Nephron progenitor cell (in vitro differentiated cells): ENCODE measurements at places on chromosomes 5 and 9.

- DNase-seq = no peak
- H3K4me3 ChIP-seq = no peak overlapping the region
- peak overlapping the region; percentile 13 for H3K27ac ChIP-seq
- H3K27me3 ChIP-seq = peaks cover 2% of the 10 kb centered on the region
Observed at GRCh38 chr9:36101916-36102741, 34.4 kb upstream of the GLIPR2 start.

- H3K36me3 ChIP-seq = peaks cover 62% of the 10 kb centered on the region
- no peak overlapping the region for H3K4me3 ChIP-seq
- H3K27me3 ChIP-seq = peaks cover 4% of the 10 kb centered on the region
- peak overlapping the region; percentile 39 for H3K27ac ChIP-seq
- H3K4me1 ChIP-seq = peaks cover 1% of the 10 kb centered on the region
- no peak for DNase-seq
Observed at GRCh38 chr5:140671472-140672125, 1.8 kb downstream of the DND1 start.

DNA sequence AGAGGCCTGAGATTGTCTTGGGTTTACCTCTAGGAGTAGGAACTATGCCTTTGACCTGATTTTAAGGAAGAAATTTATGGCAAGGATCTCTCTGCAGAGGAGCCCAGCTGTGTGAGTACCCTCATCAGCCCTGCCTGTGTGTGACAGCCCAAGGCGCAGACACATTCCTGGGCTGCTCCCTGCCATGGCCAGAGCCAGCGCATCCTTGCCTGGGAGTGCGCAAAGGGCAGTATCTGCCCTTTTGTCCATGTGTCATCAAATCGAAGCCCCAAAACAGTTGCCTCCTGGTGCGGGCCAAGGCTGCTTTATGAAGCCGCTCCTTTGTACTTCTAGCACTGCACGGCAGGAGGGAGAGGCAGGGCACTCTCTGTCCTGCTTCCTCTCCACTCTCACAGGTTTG is 51.9 kb downstream of the PRRT1B start:
- peaks cover 13% of the 10 kb centered on the region for H3K36me3 ChIP-seq
- H3K4me3 ChIP-seq = no peak overlapping the region
- H3K27me3 ChIP-seq = peaks cover 4% of the 10 kb centered on the region
- peaks cover 9% of the 10 kb centered on the region for H3K4me1 ChIP-seq
- H3K27ac ChIP-seq = no peak overlapping the region

- peaks cover 16% of the 10 kb centered on the region for H3K27me3 ChIP-seq
- no peak overlapping the region for H3K27ac ChIP-seq
- DNase-seq = no peak
- no peak overlapping the region for H3K4me3 ChIP-seq
Observed at GRCh38 chr9:70052768-70053167, 9.1 kb downstream of the MAMDC2 start.

- no peaks in the 10 kb centered on the region for H3K36me3 ChIP-seq
- peaks cover 4% of the 10 kb centered on the region for H3K27me3 ChIP-seq
- H3K4me1 ChIP-seq = no peaks in the 10 kb centered on the region
- H3K27ac ChIP-seq = no peak overlapping the region
- H3K4me3 ChIP-seq = no peak overlapping the region
Observed at GRCh38 chr5:30099634-30100033, 1093.9 kb upstream of the CDH6 start.

GRCh38 chr5:135136546-135136945 is 102.5 kb upstream of the PITX1 start:
- H3K4me3 ChIP-seq = no peak overlapping the region
- no peak for DNase-seq
- H3K27ac ChIP-seq = no peak overlapping the region
- H3K36me3 ChIP-seq = no peaks in the 10 kb centered on the region
- H3K27me3 ChIP-seq = peaks cover 21% of the 10 kb centered on the region

- no peaks in the 10 kb centered on the region for H3K27me3 ChIP-seq
- no peak overlapping the region for H3K27ac ChIP-seq
- H3K36me3 ChIP-seq = no peaks in the 10 kb centered on the region
- no peak for DNase-seq
- H3K4me3 ChIP-seq = no peak overlapping the region
- peaks cover 40% of the 10 kb centered on the region for H3K4me1 ChIP-seq
Observed at GRCh38 chr5:38105231-38105570, 153.2 kb upstream of the EGFLAM start.

GRCh38 chr5:138569782-138570181 is 5.4 kb downstream of the HSPA9 start:
- H3K36me3 ChIP-seq = peaks cover 83% of the 10 kb centered on the region
- no peak overlapping the region for H3K4me3 ChIP-seq
- no peak for DNase-seq
- no peaks in the 10 kb centered on the region for H3K27me3 ChIP-seq
- peaks cover 46% of the 10 kb centered on the region for H3K4me1 ChIP-seq
- peak overlapping the region; percentile 80 for H3K27ac ChIP-seq

- peaks cover 93% of the 10 kb centered on the region for H3K4me1 ChIP-seq
- peaks cover 4% of the 10 kb centered on the region for H3K27me3 ChIP-seq
- no peaks in the 10 kb centered on the region for H3K36me3 ChIP-seq
- peak overlapping the region; percentile 26 for H3K4me3 ChIP-seq
- DNase-seq = peak; percentile 67
- H3K27ac ChIP-seq = peak overlapping the region; percentile 98
Observed at GRCh38 chr9:129558551-129559505, 62.1 kb downstream of the C9orf50 start.

- H3K27ac ChIP-seq = no peak overlapping the region
- peaks cover 3% of the 10 kb centered on the region for H3K27me3 ChIP-seq
- H3K4me3 ChIP-seq = no peak overlapping the region
Observed at GRCh38 chr9:18666986-18667772, 193.2 kb downstream of the ADAMTSL1 start.

GRCh38 chr5:179605026-179605833 is 18.2 kb downstream of the HNRNPH1 start:
- peak overlapping the region; percentile 77 for H3K27ac ChIP-seq
- H3K4me3 ChIP-seq = no peak overlapping the region
- peaks cover 2% of the 10 kb centered on the region for H3K27me3 ChIP-seq

DNA sequence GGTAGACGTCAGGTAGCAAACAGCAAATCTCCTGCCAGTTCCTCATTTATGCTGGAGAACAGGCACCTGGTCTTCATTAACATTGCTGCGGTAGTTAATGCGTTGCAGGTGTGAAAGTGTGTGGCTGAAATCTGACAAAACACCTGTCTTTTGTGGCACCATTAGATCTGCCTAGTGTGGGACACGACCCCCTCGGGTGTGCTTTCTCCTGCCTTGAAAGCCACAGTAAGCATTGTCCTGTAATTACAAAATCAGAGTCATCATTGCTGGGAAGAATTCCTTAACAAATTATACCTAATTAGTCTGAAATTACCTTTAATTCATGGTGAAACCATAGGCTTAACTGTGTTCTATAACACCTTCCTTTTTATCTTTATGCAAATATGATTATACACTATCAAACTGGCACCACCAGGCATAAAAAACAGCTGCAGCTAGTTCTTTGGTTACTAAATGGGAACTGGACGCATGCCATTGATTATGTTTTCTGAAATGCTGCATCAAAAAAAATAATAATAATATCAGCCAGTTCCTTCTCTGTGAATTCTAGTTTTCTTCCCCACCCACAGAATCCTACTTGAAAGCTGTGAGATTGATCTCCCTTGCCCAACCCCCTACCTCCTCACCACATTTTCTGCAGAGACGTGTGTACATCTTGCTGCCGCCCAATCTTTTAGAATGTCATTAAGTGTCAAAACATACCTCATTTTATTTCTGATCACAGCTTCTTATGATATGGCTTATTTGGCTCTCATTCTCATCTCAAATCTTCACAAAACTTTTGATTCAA is 374.0 kb downstream of the NFIB start:
- no peaks in the 10 kb centered on the region for H3K36me3 ChIP-seq
- peaks cover 6% of the 10 kb centered on the region for H3K27me3 ChIP-seq
- no peak overlapping the region for H3K27ac ChIP-seq
- no peak for DNase-seq

DNA sequence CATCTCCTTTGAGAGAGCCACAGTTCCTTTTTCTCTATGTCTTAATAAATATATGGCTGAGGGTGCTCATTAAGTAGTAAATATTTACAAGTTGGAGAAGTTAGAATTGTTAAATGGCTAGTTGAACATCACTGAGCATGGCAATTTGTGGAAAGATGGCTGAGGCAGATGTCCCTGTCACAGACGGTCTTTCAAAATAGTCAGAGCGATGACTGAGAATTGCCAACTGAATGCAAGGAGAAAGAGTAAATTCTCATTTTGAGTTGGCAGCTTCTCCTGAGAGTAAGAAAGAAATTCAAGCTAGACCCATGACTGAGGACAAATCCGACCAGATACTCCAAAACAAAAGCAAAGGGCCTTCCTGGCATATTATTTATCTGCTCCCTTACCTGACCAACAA is 617.9 kb downstream of the KCTD16 start:
- no peak for DNase-seq
- H3K27me3 ChIP-seq = no peaks in the 10 kb centered on the region
- H3K27ac ChIP-seq = no peak overlapping the region
- H3K36me3 ChIP-seq = no peaks in the 10 kb centered on the region
- no peaks in the 10 kb centered on the region for H3K4me1 ChIP-seq
- no peak overlapping the region for H3K4me3 ChIP-seq

GRCh38 chr5:96124589-96124988 is 162.9 kb upstream of the ELL2 start:
- H3K27ac ChIP-seq = no peak overlapping the region
- no peak for DNase-seq
- H3K4me3 ChIP-seq = no peak overlapping the region
- H3K4me1 ChIP-seq = peaks cover 15% of the 10 kb centered on the region
- peaks cover 4% of the 10 kb centered on the region for H3K27me3 ChIP-seq

DNA sequence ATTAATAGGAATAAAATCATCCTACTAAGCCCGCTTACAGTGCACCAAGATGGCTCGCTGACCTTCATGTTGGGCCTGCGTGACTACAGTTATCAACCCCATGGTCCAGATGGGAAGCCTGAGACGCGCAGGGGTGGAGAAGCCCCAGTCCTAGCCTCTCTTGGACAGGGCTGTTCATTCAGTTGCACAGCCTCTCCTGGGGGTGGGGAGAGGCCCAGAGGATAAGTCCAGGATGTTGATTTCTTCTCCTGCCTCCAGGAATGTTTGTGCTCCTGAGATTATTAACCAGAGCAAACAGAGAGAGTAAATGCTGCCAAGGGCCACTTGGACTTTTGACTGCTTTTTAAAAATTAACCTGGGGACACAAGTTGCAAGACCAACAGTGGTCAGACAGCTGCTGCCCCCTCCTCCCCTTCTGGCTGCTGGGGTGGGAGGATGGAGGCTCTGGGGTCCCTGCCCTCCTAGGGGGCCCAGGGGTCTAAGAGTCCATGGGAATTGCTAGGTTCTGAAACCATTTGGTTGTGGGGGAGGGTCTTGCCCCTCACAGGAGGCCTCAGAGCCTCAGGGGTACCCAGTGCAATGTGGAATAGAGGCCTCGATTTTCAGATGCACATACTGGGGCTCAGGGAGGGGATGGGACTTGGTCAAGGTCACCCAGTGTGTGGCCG is 2.8 kb upstream of the AMBP start:
- no peak for DNase-seq
- H3K27me3 ChIP-seq = peaks cover 31% of the 10 kb centered on the region
- H3K36me3 ChIP-seq = no peaks in the 10 kb centered on the region
- peaks cover 4% of the 10 kb centered on the region for H3K4me1 ChIP-seq

DNA sequence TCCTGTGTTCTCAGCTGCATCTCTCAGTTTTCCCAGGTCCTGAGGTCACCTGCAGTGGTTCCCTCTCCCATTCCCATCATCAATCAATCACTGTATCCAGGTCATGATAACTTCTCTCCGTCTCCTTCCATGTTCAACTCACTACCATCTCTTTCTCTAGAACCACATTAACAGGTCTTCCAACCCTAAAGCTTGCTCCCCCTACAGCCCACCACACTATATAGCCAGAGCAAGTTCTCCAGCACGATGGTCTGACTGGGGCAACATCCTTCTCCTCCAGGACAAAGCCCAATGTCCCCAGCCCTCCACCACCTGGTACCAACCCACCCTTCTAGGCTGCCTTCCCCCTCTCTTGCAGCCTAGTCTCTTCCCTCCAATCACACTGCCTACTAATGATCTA is 241.6 kb downstream of the CDK5RAP2 start:
- H3K36me3 ChIP-seq = no peaks in the 10 kb centered on the region
- DNase-seq = no peak
- H3K4me1 ChIP-seq = peaks cover 13% of the 10 kb centered on the region
- no peak overlapping the region for H3K27ac ChIP-seq

DNA sequence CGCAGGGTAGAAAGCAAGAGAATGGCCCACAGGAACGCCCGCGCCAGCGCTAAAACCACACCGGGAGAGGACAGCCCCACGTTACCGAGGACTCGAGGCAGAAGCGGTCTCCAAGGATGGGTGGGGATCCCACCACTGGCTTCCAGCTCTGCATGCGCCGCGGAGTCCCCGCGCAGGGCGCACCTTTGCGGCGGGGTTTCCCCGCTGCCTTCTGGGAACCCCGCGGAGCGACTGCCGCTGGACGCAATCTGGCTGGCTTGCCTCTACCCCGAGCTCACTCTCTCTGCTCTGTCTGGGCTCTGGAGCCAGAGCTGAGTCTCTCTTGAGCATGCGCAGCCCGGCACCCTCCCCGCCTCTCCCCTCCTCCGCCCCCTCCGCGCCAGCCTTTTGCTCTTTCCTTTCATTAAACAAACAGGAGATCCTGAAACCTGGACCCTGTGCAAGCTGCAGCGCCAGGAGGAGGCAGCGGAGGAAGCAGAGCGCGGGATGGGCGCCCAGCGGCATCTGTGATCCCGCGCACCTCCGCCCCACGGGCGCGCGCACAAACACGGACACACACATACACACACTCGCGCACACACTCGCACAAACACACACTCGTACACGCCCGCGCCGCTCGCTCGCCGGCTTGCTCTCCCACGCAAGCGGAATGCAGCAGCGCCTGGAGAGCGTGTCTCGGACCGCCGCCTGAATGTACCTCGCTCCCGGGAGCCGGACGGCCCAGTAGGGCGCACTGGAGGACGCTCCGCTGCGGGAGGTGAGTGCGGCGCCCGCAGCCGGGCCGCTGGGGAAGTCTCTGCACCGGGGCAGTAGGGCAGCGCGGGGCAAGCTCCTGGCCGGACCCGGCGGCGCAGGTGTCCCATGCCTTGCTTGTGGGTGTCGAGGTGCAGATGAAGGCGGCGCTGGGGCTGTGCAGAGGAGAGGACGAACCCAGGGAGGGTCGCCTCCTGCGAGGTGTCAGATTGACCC is at the start of gene PLPPR1:
Gene PLPPR1, plus strand, starts transcription at position 382 of the 969 bp plus-strand sequence.
- peaks cover 29% of the 10 kb centered on the region for H3K4me1 ChIP-seq
- no peak within 1 kb of the TSS for H3K27ac ChIP-seq
- peak within 1 kb of the TSS; percentile 91 for H3K4me3 ChIP-seq
- peak; percentile 90 for DNase-seq

DNA sequence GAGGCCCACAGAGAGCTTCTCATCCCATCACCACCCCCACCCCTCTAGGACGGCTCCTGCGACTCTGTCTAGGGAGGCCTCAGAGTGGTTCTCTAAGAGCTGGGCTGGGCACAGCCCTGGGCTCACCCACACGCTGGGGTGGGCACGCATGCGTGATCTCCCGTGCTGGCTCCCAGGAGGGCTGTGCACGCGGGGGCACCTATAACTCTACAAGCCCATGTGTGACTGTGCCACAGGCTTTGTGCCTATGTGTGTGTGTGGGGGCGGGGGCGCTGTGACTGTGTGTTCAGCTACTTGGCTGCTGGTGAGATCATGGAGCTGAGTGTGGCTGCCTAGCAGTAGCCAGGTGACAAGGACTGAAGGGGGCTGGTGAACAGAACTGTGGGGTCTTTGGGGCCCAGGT is 32.2 kb downstream of the NDUFA8 start:
- H3K27me3 ChIP-seq = peaks cover 89% of the 10 kb centered on the region
- no peak overlapping the region for H3K4me3 ChIP-seq
- no peak overlapping the region for H3K27ac ChIP-seq
- H3K36me3 ChIP-seq = no peaks in the 10 kb centered on the region
- no peak for DNase-seq
- H3K4me1 ChIP-seq = peaks cover 29% of the 10 kb centered on the region
